WERI-Rb-1 (cell line): ENCODE measurements at places on chromosomes 13 and 19.

GRCh38 chr19:50255115-50255514 is 51.7 kb downstream of the MYH14 start:
- DNase-seq = no peak

DNA sequence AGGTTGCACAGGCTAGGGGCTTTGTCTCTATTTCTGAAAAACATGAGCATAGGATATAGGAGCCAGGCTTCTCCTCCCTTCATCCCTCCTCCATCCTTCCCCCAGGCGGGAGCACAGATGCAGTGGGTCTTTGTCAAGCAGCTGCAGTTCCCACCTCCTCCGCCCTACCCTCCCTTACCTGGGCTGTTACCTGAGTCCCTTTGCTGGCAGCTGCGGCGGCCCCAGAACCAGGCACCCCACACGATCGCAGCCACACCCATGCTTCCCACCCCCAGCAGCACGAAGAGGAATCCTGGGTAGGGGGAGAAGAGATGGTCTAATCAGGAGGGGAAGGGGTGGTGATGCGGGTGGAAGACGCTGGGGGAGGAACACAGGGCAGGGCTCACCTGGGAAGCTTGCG is 7.8 kb downstream of the TMIGD2 start:
- DNase-seq = no peak

DNA sequence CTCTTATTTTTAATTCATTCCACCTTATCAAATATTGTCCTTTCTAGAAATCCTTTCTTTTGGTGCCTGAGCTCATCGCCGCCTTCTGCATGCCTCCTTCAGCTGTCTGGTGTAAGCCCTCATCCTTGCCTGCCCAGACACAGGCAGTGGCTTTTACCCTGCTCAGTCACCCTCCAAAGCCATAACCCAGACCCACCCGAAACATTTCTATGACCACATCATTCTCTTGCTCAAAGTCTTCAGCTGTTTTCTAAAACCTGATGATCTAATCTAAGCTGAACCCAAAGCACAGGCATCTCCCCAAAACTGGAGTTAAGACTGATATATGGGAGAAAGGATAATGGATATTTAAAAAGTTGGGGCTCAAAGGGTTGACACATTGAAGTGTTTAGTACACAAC is 753.7 kb upstream of the SGCG start:
- no peak for DNase-seq

DNA sequence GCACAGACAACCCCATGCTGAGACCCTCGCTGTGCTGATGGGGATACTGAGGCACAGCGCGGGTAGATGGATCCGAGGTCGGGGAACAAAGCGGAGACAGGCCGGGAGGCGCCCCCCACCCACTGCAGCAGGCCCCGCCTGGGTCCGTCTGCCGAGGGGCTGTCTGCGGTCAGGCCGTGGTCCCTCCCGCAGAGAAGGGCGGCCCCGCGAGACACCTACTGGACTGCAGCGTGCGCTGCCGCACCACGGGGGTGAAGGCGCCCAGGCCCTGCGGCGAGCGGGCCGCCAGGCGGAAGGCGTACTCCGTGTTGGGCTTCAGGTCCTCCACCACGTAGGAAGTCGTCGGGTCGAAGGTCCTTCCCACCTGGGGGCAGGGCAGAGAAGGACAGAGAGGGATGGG is 101.9 kb downstream of the PTPRS start:
- no peak for DNase-seq

GRCh38 chr13:84569366-84569765 is 687.1 kb upstream of the SLITRK1 start:
- DNase-seq = no peak

DNA sequence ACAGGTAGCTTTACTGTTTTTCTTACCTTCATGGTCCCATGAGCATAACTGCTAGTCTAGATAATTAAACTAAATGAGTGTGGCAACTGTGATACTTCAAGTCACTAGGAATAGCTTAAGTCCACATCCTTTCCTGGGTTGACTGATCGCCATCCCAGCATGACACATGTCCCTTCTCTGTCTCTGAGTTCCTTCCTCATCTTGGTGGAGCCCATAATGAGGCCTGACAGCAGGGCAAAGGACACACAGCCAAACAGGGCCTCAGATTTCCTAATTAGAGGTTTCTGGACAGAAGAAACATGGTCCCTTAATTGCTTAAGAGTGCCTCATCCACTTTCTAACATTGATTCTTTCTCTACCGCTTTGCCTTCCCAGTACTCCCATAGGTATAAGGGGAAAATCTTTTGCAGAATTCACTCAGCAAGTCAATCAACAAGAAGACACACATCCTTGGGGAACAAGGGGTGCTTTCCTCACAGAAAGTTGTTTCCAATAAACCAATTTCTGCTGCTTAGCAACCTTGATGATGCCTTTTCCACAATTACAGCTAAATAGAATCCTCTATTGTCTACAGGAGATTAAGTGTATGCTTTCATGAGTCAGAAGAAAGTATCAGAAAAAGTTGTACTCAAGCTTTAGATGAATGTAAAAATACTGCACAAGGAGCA is 208.3 kb upstream of the SERP2 start:
- DNase-seq = no peak

DNA sequence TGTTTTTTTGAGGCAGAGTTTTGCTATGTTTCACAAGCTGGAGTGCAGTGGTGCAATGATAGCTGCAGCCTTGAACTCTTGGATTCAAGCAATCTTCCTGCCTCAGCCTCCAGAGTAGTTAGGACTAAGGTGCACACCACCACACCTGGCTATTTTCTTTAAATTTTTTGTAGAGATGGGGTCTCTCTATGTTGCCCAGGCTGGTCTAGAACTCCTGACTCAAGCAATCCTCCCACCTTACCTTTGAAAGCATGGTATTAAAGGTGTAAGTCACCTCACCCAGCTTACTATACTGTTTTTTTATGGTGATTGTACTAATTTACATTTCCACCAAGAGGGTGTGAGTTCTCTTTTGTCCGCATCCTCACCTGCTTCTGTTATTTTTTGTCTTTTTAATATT is 110.0 kb downstream of the FREM2 start:
- DNase-seq = no peak

- DNase-seq = no peak
These were observed 8.1 kb upstream of the STOML3 start for GRCh38 chr13:38998739-38999138.

DNA sequence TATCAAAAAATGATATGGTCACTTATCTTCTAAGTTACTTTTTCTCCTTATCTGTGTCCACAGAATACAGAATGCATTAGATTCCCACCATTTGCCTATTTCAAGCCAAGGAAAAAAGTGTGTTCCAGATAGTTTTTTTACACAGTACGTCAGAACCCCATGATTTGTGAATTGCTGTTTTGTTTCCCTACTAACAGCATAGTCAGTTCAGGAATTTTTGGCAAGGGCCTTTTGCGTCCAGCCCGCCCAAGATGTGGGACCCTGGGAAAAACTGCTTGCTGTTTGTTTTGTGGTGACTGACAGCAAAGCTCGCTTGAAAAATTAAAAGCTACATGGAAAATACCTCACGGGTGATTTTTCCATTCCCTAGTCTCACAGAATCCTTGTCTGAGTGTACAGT is 20.4 kb upstream of the FAM216B start:
- DNase-seq = no peak

DNA sequence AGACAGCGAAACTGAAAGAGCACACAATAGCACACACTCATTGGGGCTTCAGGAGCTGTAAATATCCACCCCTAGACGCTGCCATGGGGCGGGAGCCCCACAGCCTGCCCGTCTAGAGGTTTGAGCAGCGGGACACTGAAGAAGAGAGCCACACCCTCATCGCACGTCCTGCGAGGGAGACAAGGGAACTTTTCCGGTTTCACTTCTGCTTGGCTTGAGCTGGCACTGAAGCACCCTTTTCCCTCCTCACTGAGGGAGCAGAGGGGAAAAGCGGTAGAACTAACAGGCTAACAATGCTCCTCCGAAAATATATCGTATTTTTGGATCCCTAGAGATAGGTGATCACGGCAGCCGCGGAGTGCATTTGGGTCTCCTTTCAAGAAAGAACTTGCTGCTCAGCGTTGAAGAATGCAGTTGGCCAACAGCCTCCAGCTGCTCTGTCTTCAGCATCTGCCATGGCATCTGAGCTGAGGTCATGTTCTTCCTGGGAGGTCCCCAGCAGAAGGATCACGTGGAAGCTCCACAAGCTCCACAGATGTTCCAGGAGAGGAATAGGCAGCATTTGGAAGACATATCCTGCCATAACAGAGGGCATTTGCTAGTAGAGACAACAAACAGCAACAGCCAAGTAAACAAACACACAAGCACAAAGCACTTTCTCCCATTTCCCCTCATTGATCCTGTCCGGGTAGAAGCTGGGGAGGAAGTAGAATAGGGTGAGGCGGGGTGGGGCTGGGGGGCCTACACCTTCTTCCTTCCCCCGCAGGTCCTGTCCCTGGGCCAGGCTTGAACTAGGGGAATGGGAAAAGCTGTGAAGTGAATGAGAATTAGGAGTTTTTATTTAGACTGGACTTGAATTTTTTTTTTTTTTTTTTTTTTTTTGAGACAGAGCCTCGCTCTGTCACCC is 44.8 kb upstream of the ALOX5AP start:
- no peak for DNase-seq

- no peak for DNase-seq
These were observed 233.4 kb downstream of the B3GLCT start for GRCh38 chr13:31433207-31433606.

GRCh38 chr13:41837629-41838028 is 123.3 kb downstream of the VWA8 start:
- DNase-seq = no peak

DNA sequence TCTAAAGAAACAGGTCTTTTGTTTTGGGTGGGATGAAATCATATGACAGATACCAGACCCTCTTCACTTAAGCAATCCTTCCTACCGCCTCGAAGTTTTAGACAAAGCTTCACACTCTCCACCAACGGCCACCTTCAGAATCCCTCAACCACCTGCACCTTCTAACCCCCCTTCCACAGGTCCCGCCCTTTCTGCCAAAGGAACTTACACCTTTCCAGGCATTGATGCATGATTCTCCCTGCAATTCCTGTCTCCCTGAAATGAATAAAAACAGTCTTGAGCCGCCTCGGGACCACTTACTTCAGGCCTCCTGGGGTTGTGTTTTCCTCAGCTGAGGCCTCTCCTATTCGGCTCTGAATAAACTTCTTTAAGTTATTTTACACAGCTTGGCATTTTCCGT is 859 bp downstream of the ZNF433 start:
- DNase-seq = peak; percentile 12

DNA sequence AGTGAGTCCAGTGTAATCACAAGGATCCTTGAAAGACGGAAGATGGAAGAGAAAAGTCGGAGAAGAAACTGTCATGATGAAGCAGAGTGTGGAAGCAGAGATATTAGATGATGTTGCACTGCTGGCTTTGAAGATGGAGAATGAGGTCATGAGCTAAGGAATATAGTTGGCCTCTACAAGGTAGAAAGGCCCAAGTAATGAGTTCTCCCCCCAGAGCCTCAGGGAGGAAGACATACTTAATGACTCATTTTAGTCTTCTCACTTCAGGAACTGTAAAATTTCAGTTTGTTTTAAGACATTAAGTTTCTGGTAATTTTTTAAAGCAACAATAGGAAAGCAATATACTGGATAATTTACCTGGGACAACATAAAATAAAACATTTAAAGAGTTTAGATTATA is 1331.5 kb upstream of the PCDH20 start:
- DNase-seq = no peak

DNA sequence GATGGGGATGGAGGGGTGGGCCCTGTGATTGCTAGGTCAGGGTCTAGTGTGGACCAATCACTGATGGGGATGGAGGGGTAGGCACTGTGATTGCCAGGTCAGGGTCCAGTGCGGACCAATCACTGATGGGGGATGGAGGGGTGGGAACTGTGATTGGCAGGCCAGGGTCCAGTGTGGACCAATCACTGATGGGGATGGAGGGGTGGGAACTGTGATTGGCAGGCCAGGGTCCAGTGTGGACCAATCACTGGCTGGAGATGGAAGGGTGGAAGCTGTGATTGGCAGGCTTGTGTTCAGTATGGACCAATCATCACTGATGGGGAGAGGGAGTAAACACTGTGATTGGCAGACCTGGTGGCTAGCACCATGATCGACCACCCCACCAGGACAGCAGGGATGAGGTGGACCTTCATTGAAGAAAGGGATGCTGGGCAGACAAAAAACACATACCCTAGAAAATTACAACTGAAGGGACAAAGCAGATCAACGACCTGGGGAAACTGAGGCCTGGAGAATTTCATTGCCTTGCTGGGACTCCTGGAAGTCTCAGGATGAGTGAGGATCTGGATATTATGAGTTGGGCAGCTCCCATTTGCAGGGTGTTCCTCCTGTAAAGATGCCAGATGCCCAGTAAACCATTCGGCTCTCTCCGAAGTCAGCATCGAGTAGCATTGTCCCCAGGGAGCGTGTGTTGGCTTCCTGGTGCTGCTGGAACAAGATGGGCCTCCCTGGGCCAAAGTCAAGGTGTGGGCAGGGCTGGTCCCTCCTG is 15.5 kb downstream of the TMPRSS9 start:
- DNase-seq = no peak

DNA sequence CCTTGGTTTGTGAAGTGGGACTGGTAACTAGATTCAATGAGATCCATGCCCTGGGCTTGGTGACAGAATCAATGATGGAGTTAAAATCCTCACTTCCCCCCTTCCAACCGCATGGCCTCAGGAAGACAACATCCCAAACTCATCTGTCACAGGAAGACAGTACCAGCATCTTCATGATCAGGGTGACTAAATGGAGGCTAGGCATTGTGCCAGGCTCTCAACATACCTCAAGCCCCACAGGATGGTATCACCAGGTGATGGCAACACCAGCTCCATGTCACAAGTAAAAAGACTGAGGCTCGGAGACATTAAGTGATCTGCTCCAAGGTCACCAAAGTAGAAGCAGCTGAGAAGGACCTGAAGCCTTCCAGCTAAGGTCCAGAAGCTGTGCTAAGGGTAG is 14.2 kb downstream of the MED26 start:
- DNase-seq = no peak

DNA sequence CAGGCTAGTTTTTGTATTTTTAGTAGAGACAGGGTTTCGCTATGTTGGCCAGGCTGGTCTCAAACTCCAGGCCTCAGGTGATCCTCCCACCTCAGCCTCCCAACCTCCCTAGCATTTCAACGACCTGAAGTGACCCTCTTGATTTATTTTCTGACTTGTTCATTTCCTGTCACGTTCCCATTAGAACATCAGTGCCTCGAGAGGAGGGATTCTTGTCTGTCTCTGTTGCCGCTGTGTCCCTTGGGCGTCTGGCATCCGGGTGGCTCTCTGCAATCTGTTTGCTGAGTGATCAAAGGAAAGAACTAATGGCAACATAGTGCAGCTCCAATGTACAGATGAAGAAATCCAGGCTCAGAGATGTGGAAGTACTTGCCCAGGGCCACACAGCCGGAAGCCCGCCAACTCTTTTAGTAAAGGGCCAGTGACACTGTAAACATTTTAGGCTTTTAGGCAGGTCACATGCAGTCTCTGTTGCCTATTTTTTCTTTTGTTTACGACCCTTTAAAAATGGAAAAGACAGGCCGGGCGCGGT is 47.5 kb downstream of the NFIC start:
- DNase-seq = no peak

GRCh38 chr13:99357131-99357596 is 50.0 kb upstream of the GPR183 start:
- no peak for DNase-seq

DNA sequence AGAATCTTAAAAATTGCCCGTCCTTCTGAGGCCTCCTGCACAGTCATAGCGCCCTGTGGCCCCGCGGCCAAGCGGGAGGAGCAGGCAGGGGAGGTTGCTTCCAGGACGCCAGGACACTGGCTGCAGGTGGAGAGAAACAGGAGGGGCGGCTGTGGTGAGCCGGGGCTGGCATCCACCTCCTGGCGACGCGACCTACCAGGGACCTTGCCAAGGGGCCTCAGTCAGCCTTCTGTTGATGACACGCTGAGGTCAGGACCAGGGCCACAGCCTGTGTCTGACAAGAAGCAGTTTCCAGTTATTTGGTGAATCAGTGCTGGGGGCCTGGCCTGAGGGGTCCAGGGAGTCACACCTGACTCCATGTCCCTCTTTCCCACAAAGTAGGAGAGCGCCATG is 13.3 kb upstream of the MKNK2 start:
- DNase-seq = no peak
